ENCODE measurements at places on chromosomes 4 and X.

DNA sequence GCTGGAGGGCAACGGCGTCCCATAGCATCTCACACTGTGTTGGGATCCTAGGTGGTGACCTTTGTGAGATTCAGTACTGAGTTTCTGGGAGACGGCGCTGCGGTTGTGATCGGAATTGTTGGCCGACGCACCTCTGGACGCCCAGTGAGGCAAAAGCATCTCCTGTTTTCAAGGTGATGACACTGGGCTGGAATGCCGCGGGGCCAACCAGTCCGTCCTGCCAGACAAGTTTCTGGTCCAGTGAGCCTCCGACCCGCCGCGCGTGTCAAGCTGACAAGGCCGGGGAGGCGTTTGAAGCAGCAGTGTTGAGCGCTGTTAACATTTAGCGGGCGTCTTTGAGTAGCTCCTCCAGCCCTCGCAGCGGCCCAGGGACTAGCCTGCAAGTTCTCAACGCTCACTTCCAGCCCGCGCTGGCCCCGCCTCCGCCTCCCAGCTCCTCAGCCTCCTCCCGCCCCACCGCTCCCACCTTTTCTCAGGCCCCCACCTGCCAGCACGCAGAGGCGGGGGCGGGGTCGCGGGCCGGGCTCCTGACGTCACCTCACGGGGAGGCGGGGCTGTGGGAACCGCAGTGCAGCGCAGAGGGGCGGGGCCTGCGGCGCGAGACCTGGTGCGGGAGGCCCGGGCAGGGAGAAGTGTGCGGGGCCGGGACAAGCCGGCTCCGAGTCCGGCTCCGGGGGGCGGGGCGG lies 482 bp upstream of the CDS1 start:
- peak; percentile 92 for DNase-seq

DNA sequence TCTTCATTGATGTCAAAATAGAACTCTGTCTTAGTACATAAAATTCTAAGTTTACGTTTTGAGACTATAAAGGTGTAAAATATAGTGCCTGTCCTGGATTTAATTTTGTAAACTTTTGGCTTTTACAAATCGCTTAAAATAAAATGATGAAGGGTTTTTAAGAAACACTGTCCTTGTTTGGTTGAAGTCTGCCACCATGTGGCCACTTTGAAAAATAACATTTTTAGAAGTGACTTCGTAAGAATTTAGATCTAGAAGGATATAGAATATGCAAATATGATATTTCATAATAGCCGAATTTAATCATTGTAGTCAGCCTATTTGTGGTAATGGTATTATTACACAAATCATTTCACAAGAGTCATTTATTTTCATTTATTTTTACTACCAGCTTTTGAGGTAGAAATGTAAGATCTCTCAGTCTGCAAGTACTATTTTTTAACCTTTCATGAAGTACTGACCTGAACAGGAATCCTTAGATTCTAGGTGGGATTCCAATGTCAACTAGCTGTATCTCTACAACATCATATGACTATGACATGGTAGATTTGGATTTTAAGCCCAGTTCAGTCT lies 31.0 kb upstream of the FAT4 start:
- no peak for DNase-seq

- DNase-seq: no peak
Measured at GRCh38 chr4:188433741-188434315, 294.6 kb downstream of the TRIML1 start.

DNA sequence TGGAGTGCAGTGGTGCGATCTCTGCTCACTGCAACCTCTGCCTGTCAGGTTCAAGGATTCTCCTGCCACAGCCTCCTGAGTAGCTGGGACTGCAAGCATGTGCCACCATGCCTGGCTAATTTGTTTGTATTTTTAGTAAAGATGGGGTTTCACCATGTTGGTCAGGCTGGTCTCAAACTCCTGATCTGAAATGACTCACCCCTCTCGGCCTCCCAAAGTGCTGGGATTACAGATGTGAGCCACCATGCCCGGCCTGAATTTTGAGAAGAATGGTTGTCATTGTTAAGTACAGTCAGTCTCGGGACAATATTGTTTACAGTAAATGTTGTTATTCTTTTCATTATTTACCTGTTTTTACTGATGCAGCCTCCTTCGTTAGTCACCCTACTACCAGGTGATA lies 1226.2 kb upstream of the TENM3 start:
- DNase-seq: no peak

DNA sequence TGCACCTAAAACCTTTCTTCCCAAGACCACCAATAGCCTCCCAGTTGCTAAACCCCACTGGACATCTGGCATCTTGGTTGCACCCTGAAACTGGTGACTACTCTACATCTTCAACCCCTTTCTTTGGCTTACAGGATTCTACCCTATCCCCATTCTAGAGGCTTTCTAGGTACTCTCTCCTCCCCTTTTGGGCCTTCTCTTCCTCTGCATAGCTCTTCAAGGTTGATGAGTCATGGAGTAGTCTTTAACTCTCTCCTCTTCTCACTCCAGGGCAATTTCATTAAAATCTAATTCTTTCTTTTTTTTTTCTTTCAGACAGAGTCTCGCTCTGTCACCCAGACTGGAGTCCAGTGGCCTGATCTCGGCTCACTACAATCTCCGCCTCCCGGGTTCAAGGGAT lies 16.8 kb downstream of the APOO start:
- DNase-seq: no peak

- no peak for DNase-seq
Measured at GRCh38 chr4:17556498-17556897, 20.5 kb upstream of the LAP3 start.

DNA sequence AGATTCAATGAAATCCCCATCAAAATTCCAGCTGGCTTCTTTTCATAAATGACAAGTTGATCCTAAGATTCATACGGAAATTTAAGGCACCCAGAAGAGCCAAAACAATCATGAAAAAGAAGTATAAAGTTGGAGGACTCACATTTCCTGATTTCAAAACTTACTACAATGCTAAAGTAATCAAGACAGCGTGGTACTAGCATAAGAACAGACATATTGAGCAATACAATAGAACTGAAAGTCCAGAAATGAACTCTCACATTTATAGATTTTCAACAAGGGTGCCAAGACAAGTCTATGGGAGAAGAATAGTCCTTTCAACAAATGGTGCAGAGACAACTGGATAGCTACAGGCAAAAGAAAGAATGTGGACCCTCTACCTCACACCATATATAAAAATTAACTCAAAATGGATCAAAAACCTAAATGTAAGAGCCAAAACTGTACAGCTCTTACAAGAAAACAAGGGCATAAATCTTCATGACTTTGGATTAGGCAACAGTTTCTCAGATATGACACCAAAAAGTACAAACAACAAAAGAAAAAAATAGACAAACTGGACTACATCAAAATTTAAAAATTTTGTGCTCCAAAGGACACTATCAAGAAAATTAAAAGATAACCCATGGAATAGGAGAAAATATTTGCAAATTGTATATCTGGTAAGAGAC lies 28.5 kb downstream of the SASH3 start:
- no peak for DNase-seq

DNA sequence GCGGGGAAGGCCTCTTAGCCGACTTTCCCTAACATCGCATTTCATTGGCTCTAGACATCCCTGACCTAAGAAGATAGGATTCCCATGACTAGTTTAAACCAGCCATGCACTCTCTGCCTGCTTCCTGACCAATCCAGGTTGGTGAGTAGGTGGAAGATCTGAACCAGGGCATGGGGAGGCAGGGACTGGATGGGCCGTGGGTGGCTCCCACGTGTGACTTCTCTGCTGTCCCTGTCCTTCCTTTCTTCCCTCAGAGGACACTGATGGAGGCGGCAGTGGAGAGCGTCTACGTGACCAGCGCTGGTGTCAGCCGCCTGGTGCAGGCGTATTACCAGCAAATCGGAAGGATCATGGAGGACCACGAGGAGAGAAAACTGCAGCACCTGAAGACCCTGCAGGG lies 90.7 kb downstream of the EVC start:
- no peak for DNase-seq

GRCh38 chr4:183960046-183960420 lies 54.9 kb downstream of the STOX2 start:
- DNase-seq: no peak

GRCh38 chr4:33512397-33512796 lies 2731.9 kb downstream of the ARAP2 start:
- no peak for DNase-seq

DNA sequence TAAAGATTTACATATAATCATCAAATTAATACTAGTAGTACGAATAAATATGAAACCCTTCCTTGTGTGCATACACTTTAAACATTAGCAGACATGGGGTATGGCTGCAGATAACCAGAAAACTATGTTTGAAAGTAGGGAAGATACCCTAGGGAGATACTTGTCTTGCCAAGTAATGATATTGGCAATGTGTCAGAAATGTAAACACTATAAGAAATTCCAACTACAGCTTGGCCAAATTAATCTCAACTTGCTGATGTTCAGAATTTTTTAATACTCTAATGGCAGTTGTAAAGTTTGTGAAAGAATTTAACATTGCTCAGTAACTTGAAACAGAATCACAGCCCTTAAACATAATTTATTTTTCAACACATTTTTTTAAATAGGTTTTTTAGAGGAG lies 27.4 kb upstream of the HPGD start:
- no peak for DNase-seq

DNA sequence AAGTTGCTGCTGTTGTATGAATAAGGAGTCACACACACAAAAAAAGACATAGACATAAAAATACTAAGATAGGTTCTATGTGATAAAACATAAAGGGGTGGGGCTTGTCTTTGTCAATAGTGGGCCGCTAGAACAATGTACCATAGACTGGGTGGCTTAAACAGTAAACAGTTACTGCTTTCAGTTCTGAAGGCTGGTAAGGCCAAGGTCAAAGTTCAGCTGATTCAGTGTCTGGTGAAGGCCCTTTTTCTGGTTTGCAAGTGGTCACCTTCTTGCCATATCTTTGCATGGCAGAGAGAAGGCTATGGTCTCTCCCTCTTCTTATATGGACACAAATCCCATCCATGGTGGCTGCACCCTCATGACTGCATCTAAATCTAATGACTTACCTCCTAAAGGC lies 1980.7 kb downstream of the PCDH7 start:
- no peak for DNase-seq

- DNase-seq: no peak
Measured at GRCh38 chr4:48103483-48104139, 30.4 kb downstream of the TXK start.

DNA sequence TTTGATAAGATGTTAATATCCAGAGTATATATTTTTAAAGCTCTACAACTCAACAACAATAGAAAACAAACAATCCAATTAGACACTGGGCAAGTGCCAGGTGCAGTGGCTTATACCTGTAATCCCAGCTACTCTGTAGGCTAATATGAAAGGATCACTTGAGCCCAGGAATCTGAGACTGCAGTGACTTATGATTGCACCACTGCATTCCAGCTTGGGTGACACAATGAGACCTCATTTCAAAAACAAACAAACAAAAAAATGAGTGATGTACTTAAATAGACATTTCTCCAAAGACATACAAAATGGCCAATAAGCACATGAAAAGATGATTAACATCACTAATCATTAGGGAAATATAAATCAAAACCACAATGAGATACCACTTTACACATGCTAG lies 356.8 kb upstream of the PCDH10 start:
- DNase-seq: no peak

GRCh38 chr4:156705311-156705710 lies 266.3 kb downstream of the PDGFC start:
- DNase-seq: no peak

DNA sequence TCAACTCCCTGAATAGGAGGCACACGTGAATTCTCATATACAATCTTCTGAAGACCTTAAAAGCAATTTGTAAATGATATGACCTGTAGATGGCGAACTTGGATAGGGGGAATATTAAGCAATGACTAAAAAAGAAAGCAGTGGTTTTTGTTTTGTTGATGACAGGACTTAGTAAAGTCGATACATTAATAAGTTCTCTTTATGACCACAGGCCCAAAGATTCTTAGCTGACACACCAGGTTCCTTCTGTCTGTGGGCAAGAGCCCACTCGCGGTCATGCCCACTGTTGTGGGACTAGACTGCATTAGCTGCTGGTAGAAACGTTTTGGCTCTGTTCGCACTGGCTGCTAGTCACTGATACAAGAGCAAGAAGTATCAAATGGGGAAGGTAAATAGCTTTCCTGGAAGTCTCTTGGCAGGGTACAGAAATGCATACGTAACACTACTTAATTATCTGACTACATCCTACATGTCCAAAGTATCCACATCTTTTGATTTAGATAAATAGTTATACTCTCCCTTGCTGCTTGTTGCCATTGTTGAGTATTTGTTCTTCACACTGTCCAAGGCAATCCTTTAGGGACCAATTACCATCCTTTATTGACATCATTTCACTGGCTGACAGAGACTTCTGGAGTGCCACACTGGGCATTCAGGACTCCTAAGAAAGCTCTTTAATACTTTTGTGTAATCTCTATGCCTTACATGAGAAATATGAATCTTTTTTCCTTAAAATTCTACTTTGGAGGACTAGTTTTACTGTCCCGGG lies 31.0 kb downstream of the ALPK1 start:
- DNase-seq: peak; percentile 44

DNA sequence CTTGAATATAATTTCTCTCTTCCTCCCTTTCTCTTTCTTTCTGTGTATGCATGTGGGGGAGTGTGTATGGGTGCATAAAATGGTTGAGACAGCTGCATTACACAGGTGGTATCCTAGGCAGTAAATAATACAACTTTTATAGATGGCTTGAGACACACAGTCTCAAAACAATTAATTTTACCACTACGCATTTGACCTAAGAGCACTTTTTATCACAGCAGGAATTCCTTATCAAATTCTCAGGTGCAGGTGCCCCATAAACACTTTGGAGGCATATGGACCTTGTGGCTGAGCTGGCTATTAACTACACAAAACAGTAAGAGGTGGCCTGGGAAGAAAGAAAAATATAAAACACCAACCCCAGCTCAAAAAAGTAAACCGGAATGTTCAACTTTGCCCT lies 91.3 kb downstream of the RASGEF1B start:
- DNase-seq: no peak

DNA sequence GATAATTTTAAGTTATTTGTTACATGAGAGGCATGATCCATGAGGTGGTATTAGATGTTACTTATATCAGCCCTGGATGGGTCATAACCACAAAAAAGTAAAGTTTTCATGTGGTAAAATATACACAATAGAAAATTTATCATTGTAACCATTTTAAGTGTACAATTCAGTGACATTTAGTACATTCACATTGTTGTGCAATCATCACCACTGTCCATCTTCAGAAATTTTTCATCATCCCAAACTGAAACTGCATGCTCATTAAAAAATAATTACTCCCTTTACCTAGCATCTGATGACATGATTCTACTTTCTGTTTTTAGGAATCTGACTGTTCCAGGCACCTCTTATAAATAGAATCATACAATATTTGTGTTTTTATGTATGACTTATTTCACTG lies 11.2 kb downstream of the GK2 start:
- DNase-seq: no peak

GRCh38 chrX:13074297-13075262 lies 30.2 kb upstream of the FAM9C start:
- DNase-seq: no peak

- DNase-seq: no peak
Measured at GRCh38 chrX:129665916-129666644, 11.3 kb upstream of the APLN start.

All from CD4-positive, alpha-beta memory T cell (primary cell).